NCI-H1417 treated with DMSO at 0.1 percent for 48 hours (cell line): ENCODE measurements at places on chromosomes 13 and 19.

GRCh38 chr13:105446197-105446596 is 1089.3 kb downstream of the EFNB2 start:
- no peak for DNase-seq

DNA sequence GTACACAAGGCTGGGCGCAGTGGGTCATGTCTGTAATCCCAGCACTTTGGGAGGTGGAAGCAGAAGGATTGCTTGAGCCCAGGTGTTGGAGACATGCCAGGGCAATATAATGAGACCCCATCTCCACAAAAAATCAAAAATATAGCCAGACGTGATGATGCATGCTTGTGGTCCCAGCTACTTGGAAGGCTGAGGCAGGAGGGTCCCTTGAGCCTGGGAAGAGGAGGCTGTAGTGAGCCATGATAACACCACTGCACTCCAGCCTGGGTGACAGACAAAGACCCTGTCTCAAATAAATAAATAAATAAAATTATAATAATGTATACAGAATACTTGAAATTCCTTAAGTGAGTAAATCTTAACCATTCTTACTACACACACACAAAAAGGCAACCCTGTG is 127.7 kb downstream of the SPRY2 start:
- no peak for DNase-seq

DNA sequence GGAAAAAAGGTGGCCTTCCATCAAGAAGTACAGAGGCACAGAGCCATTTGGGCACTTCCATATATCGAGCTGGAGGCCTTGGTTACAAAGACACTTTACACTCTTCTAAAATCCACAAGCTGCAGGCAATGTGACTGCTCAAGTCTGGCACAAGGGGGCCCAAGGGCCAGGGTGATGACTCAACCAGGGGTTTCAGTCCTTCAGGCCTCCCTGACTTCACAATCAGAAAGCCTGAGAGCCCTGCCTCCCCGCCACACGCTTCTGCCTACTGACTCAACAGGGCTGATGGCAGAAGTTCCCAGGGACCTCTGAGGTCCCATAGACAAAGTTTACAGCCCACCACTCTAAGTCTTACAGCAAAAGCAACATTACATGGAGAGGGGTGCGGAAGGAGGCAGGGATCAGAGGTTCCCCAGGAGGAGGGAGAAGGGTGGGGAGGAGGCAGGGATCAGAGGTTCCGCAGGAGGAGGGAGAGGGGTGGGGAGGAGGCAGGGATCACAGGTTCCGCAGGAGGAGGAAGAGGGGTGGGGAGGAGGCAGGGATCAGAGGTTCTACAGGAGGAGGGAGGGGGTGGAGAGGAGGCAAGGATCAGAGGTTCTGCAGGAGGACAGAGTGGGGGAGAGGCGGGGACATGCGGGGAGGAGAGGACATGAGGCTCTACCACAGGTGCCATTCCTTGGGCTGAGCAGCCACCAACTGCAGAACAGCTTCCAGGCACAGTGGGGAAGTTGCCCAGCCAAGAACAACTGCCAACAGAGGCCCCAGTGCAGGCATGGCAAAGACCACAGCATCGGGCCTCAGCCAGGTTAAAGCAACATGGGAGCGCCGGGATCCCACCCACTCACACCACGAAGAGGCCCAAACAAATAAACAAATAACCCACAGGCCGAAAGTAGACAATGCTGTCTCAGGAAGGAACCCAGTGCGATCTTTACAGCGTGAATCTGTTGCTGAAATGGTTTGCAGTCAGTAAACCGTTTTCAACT is 52.0 kb downstream of the SLC7A1 start:
- no peak for DNase-seq

- no peak for DNase-seq
Observed at GRCh38 chr13:85969331-85969730, 170.1 kb upstream of the SLITRK6 start.

DNA sequence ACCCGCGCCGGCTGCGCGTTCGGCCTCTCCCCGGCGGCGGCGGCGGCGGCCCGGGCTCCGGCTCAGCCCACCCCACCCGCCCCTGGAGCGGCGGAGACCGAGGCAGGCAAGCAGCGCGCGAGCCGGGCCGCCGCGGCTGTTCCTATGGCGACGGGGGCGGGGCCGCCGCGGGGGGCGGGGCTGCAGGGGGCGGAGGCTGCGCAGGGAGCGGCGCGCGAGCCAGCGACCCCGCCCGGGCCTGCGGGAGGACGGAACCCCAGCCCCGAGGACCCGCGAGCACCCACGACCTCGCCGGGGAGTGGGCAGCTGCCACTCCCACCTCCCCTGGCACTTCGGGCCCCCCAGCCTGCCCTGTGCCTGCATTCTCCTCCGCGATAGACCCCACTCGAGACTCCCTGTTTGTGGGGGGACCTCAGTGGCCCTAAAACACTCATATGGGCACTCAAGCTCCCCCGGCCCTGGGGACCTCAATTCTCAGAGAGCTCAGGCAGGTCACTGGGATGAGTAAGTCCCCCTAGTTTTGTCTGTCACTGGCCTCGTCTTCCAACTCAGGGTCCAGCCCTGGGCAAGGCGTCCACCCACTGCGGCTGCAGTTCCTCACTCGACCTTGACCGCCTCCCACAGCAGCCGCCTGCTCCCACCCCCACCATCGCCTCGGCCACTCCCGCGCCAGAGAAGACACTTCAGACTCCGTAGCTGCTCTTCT is at the start of gene CTXN1:
Gene CTXN1 (minus strand): TSS at position 115 of the 706 bp plus-strand sequence. CDS start 597 bp downstream, outside the sequence.
- no peak for DNase-seq

GRCh38 chr19:50358483-50359327 is 6.7 kb downstream of the NAPSA start:
- peak; percentile 61 for DNase-seq

DNA sequence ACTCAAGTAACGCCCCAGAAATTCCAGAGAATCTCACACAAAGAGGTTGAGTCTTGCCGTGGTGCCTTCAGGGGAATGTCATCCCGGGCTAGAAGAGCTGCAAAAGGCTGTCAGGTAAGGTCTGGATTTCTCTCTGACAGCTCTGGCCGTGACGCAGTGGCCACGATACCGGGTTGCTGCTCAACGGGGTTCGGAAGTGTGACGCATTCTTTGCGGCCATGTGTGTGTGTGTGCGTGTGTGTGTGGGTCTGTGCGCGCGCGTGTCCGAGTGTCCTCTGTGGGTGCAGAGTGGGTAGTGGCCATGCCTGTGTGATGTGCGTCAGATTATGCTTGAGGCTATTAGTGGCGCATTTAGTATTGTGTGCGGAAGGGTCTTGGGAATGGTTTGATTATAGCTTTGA is 306 bp downstream of the ZNF540 start:
- DNase-seq, result no peak

DNA sequence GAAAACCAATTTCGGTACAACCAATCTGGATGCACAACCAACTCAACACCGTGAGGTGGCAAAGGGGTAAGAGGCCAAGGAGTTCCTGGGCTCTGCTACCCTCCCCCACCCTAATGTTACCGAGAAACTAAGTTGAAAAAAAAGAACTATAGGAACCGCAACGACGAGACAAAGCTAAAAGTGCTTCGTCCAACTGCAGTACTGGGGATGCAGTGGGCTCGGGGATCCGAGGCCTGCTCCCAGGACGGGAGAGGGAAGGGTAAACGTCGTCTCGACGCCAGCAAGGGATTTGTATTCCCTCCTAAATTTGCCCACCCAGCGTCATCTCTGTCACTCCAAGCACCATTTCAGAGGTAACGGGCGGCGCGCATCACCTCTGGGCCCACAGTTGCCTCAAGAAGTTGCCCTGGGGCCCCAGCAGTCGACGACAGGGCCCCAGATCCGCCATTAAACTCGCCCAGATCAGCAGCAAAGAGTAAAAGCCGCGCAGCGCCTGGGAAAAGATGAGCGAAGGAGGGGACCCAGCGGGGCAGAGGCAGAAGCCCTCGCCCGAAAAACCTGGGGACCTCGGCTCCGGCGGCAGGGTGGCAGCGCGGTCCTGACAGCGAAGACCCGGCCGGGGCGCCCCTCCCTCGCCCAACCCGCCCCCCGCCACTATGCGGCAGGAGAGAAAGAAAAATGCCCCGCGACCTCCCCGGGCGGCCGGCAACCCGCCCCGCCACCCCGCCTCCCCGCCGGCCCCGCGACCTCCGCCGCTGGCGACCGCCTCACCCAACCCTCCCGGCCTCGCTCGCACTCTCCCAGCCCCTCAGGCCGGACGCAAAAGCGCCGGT is 752 bp downstream of the ZMYM5 start:
- no peak for DNase-seq

DNA sequence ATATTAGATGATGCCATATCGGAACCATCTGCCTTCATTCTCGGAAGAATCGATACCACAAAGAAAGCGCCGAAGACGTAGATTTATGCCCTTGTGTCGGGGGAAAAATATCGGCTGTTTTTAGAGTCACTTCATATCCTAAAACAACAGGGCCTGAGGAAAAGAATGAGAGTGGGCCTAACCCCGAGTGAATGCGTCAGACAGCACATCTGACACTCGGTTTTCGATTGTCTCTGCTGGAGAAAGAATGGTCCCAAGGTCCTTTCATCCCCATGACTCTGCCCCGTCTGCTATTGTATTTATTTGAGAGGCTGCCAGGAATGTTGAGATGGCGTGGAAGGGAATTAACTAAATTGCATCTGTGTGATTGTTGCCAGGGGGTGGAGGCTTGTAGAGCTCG is 46.1 kb downstream of the CHST8 start:
- no peak for DNase-seq

DNA sequence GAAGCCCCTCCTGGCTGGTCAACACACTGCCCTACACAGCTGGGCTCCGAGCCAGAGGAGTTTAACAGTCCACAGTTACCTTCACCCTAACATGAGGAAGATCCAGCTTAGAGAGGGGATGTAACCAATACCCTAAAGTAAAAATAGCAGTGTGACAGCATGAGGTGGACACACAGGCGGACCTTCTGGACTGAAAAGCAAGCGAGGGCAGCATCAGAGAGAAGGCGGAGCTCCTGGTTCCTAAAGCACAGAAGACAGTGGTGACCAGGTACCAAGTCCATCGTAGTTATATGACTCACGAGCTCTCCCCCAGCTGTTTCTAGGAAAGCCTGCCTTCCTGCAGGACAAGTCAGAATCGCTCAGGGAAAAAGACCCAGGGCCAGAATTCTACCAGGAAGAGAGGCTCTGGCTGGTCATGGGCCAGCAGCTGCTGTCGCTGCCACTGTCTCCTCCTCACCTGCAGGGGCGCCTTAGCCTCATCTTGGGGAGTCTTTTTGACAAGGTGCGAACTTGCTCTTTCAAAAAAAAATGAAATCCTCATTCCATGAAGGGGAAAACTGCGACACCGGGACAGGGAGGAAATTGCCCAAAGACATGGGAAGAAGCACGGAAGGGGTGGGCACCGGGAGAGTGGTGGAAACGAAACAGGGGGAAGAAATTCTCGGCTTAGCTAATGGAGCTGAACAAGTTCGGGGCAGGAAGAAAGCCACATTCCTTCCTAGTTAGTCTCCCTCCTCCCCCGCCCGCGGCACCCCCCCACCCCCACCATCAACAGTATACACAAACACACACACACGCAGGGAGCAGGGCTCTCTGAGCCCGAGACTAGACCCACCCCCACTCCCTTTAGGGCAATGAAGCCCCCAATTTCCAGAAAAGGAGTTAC is 1.7 kb downstream of the ELL start:
- DNase-seq, result no peak
